ENCODE measurements at places on chromosomes 5 and 9.
A peak's percentile ranks its signal among the peaks of the same experiment; 100 is the strongest.

- DNase-seq = no peak
These were observed 24.9 kb downstream of the LPCAT1 start for GRCh38 chr5:1498623-1499416.

- peak; percentile 80 for DNase-seq
These were observed 1.0 kb downstream of the KLF4 start for GRCh38 chr9:107488375-107489143.

DNA sequence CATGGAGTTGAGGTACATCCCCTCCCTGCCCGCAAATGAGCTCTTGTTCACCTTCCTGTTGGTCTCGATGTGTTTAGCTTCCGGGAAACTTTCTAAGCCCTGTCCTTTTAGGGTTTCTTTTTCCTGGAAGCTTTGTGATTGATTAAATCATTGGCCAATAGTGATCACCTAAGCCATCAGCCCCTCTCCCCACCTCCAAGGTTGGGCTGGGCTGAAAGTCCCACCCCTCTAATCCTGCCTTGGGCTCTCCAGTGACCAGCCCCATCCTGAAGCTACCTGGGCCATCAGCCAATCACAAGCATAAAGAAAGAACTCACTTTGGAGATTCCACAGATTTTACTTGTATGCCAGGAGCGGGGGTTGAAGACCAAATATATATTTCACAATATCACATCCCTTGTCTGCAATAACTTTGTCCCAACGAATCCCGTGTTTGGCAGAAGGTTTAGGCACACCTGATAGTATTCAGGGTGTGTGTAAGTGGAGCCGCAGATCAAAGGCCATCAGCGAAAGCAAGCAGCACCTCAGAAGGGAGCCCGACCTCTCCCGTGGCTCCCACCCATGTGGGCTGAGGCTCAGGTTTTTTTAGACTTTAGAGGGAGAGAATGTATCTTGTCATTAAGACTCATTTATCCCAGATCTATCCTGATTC is 20.4 kb downstream of the ROPN1L start:
- no peak for DNase-seq

- DNase-seq = no peak
These were observed 66.4 kb downstream of the AUH start for GRCh38 chr9:91295357-91295756.

- DNase-seq = no peak
These were observed 5.1 kb downstream of the AIF1L start for GRCh38 chr9:131101207-131101964.

Measured in left colon (tissue), 2 donors.